Activated naive CD8-positive, alpha-beta T cell treated with anti-CD3 and anti-CD28 coated beads, Interleukin-2, amount 50 U/mL, for 24 hours (primary cell): ENCODE measurements at places on chromosomes 6 and 20.

GRCh38 chr6:31752739-31753319 lies 9.6 kb upstream of the SAPCD1 start:
- no peak for DNase-seq

DNA sequence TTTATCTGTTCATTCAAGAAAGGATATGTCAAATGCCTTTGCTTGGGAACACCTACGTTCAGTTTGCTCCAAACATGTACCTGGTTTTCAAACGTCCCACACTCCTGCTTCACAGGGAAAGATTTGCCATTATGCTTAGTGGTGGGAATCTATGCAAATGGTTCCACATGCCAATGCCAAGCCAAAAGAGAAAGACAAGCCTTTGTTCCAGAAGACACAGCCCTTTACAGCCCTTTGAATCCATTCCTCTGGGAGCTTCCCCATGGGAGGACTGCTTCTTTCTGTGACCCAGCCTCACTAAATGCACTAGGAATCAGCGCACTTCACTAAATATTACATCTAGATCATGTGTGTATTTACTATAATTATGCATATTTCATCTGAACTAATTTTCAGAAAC lies 619.5 kb downstream of the PRKN start:
- no peak for DNase-seq

GRCh38 chr6:51855310-51856082 lies 231.9 kb downstream of the PKHD1 start:
- peak; percentile 3 for DNase-seq

DNA sequence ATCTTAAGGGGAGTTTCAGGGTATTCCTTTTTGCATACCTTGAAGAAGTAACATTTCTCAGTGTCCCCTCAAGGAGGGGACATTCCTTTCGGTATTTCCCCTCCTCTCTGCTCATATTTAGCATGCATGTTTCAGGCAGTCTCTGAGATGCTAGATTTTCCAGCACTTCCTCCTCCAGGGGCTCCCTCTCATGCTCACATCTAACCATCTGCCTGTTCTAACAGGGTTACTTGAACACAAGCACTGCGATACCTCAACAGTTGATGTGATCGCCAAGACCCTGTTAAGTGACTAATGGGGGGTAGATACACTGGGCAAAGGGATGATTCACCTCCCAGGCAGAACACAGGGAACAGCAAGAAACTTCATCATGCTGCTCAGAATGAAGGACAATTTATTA lies 12.9 kb upstream of the MCM3 start:
- peak; percentile 20 for DNase-seq

- DNase-seq = no peak
Measured at GRCh38 chr6:76230711-76231110, 158.2 kb upstream of the IMPG1 start.

- DNase-seq = no peak
Measured at GRCh38 chr20:41249411-41250281, 67.9 kb downstream of the ZHX3 start.

GRCh38 chr6:65633501-65633900 lies 73.5 kb downstream of the EYS start:
- DNase-seq = no peak

DNA sequence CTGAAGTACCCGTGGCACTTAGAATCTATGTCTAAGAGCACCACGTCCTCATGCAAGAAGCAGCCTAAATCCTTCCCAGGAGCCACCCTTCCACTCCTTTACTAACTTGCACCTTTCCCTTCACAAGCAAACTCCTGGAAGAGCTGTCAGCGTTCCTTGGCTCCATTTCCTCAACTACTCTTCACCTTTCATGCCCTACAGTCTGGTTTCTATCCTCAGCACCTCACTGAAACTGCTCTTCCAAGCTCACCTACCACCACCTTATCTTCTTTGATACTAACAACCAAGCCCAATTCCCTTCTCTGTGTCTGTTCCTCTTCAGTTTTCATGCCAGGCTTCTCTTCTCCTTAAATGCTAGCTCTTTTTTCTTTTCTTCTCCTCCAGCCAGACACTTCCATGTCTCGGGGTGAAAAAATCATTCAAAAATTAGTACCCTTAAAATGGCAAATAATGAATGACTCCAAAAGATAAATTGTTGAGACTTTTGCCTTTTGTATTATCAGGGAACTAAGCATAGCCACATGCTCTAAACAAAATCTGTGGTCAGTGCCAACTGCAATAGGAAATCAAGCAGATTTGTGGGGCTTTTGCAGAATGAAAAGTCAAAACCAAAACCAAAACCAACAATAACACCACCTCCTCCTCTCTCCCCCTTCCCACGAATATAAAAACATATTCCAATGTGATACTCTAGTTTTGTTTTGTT lies 149.6 kb upstream of the KCNK16 start:
- DNase-seq = no peak

DNA sequence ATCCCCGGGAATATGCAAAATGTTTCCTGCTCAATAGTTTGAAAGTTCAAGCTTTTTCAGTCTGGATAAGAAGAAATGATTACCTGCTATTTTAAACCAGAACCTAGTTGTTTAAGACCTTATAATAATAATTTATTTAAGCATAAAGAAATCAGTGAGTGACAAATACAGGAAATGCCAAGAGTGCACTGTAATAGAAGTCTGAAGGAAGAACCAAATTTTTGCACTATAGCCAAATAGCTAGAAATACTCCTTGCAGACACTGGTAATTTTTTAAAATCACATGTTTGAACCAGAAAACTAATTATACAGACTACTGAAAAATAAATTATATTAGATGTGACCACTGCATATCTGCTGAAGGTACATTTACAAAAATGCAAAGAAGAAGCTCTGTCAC lies 93.2 kb downstream of the MMS22L start:
- no peak for DNase-seq

DNA sequence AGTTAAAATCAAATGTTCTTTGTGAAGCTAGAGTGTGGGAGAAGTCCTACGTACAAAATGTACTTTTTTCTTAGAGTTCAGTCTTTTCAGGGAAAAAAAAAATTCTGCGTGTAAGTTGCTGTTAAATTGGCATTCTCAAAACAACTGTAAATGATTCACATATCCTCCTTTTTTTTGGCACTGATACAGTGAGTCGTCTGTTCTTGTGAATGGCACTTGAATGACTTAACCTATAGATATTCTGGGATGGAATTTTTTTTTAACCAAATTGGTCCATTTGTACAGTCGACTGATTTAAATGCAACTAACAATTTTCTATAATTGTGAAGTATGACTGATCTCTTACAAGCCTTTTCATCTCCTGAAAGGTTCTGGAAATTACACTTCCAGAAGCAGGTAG lies 5.5 kb upstream of the JAG1 start:
- no peak for DNase-seq

GRCh38 chr6:129645830-129646579 lies 64.0 kb downstream of the ARHGAP18 start:
- no peak for DNase-seq

- DNase-seq = no peak
Measured at GRCh38 chr6:125001684-125002405, 39.6 kb downstream of the RNF217 start.

DNA sequence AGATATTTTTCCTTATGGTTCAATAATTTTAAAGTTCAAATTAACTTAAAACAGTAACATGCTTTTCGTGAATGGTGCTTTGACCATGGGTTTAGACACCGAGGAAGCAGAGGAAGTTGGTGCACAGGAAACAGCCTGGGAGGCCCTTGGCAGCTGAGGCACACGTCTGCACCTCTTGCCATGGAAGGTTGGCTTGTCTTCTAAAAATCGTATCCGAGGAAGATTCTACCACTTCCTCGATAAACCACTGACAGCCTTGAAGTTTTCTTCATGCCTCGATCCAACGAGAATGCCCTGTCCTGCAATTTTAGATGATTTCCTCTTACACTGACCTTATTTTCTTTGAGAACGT lies 12.2 kb downstream of the DLL1 start:
- DNase-seq = no peak

DNA sequence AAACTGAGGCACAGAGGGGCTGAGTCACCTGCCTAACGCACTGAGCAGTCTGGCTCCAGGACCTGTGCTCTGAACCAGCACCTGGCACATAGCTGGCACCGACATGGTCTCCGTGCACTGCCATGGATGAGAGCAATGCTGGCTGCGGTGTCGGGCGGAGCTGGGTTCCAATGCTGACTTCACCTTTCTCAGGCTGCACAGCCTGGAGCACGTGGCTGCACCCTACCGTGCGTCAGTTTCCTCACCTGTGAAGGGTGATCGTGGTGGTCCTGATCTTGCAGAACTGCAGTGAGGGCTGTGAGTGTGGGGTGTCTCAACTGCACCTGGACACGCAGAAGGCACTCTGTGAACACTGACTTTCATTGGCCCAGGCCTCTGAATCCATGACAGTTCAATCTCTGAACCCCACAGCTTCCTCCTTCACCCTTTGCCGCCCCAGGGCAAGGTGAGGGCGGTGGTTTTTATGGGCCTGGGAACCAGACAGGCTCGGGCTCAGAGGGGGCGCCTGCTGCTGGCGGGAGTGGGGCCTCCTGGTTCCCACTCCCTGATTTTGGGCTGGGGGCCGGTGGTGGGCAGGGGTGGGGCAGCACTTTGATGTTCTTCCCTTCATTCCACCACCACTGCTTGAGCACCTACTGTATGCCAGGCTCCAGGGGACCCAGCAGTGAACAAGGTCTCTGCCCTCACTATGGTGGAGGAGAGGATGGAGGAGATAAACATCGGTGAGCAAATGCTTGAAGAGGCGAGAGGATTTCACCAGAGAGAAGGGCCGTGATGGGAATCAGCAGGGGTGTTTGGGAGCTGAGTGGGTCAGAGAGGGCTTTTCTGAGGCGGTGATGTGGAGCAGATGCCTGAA lies 102.9 kb downstream of the CEBPB start:
- DNase-seq = no peak

DNA sequence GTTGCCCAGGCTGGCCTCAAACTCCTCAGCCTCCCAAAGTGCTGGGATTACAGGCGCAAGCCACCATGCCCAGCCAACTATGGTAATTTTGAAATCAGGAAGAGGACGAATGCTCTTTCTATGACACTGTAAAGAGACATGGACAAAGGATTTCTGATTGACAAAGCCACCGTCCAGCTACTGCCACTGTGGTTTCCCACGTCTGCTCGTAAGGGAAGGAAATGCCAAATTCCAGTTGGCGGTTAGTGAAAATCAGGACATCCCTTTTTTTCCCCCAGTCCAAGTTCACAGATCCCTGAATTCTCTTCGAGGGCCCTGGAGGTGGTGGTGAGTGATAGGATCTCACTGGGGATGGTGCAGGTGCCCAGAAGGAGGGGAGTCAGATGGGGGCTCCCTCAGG lies 31.2 kb downstream of the SNAI1 start:
- no peak for DNase-seq

GRCh38 chr20:38728911-38729642 lies 4.8 kb downstream of the SLC32A1 start:
- DNase-seq = peak; percentile 16

- no peak for DNase-seq
Measured at GRCh38 chr20:40637176-40637575, 51.9 kb downstream of the MAFB start.

DNA sequence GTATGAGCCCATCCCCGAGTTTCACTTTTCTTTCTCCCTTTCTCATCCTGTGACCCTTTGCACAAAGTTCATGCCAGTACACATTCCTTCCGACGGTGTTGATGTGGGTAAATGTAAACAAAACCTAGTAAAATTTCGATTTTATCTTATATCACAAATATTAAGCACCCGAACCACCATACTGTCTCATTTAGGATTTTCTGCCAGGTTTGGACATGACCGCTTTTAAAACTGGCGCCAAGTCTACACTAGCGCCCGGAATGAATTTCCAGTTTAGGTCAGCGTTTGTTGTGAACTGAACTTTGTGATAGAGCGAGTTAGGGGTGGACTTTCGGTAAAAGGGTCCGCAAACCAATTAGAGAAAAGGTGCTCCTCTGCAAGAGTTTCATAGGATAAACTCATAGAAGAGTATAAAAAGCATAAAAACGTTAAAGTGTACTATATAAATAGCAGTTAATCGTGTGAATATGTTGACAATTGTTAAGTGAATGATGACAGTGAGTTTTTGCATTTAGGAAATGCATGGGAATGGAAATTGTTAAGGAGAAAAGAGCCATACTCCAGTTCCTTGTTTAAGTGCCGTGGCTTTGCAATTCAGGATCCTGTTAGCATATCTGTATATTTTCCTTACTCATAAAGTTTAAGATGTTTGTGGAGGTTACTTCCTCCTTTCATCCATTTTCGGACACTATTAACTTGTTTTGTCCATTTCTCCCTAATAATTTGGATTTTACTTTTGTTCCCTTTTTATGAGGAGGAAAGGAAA lies 937 bp downstream of the AKAP7 start:
- peak; percentile 7 for DNase-seq

DNA sequence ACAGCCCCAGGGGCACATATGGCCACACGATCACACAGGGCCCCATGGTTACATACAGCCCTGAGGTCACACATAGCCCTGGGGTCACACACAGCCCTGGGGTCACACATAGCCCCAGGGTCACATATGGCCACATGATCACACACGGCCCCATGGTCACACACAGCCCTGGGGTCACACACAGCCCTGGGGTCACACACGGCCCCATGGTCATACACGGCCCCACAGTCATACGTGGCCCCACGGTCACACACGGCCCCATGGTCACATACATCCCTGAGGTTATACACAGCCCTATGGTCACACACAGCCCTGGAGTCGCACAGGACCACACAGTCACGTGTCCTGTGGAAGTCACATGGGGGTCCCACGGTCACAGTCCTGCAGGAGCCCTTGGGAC lies 120.1 kb downstream of the AGPAT4 start:
- no peak for DNase-seq

- no peak for DNase-seq
Measured at GRCh38 chr6:169844946-169845345, 93.5 kb downstream of the ERMARD start.

DNA sequence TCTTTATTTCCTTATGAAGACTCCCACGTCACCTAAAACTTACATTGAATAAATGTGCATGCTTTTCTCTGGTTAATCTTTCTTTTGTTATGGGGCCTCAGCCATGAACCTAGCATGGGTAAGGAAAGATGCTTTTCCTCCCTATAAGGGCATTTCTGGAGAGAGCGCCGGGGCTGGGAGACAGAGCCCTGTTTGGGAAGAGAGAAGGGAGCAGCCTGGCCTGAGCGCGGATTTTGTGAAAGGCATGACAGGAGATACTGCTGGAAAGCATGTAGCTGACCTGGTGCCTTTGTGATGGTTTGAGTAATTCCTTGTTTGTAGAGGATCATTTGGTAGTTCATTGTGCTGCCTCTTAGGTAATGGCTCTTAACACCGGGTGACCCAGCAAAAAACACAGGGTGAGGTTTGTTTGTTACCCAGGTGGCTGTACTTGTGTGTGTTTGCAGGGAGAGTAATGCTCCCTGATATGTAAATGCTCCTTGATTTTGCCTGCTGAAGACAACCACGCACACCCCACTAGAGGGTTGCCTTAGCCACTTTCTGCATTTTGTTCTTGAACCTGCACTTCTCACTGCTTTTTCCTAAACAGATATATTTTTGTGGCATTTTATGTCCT lies 59.2 kb downstream of the ANKRD6 start:
- DNase-seq = no peak

- DNase-seq = no peak
Measured at GRCh38 chr6:170190046-170190445, 100.8 kb downstream of the DLL1 start.
